ENCODE measurements at places on chromosomes 5 and 9.

DNA sequence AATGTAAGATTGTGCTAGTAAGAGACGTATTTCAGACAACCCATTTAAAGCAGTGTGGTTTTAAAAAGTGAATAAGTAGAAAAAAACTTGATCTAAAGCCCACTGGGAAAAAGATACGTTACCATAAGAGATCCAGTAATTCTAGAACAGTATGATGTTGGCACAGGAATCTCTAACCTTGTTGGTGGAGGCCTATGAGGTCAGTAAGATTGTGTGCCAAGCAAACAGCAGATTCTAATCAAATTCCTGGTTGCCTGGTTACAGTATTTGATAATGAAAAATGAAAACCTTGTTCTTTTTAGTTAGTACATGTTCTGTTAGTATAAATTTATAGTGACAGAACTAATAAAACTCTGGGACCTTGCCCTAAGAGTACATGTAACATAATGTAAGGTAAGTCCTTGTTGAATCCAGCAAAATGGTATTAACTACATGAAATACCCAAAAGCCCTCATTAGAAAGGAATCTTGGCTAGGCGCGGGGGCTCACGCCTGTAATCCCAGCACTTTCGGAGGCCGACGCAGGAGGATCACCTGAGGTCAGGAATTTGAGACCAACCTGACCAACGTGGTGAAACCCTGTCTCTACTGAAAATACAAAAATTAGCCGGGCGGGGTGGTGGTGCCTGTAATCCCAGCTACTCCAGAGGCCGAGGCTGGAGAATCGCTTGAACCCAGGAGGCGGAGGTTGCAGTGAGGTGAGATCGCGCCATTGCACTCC lies 33.2 kb upstream of the DMXL1 start:
- no peak for DNase-seq

DNA sequence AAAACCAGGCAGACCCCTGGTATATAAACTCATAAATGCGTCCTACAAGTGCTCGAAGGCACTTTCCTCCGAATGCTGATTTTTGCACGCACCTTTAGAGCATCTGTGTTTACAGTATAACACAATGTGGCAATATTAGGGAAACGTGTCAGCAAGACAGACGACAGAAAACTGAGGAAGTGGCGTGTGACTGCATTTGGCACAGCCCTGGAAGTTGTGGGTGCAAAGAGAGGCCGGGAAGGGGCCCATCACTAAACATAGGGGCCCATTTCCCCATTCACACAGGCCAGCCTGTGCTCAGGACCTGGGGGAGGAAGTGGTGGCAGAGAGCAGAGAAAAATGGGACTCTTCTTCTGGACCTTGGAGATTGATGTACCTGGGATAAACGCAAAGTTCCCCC lies 48.2 kb downstream of the RASGEF1C start:
- DNase-seq: no peak

DNA sequence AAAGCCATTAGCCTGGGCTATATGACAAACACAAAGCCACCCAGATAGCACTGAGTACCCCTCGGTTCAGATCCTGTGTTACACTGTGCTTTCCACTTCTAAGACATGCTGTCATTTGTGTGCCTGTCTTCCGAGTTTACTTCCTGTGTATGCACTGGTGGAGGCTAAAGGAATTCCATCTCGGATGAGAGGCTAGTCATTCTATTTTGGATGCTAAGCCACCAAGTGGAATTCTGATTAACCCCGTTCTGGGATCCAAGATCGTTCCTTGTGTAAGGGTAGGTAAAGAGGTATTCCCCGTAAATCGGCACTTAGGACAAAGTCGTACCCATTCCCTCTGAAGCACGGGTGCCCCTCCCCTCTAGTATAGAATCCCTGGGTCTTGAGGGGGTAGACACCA lies 8.7 kb downstream of the PROP1 start:
- no peak for DNase-seq

DNA sequence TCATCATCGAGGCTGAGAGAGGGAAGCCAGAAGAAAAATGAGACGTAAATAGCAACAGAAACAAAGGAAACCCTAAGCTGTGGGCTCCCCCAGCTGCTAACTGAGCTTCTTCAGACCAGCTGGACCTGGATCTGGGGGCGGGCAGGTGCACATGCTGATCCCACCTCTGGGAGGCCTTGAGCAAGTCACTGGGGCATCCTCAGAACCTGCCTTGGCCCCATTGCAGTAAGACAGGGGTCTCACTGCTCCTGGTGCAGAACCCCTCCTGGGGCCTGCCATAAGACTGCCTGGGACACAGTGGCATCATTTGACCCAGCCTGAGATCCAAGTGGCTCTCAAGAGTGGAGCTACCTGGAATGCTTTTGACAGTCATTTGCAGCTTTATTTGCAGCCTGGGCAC lies 77.4 kb downstream of the PHF2 start:
- DNase-seq: no peak

GRCh38 chr5:78958672-78959445 lies 26.3 kb downstream of the ARSB start:
- DNase-seq: no peak

DNA sequence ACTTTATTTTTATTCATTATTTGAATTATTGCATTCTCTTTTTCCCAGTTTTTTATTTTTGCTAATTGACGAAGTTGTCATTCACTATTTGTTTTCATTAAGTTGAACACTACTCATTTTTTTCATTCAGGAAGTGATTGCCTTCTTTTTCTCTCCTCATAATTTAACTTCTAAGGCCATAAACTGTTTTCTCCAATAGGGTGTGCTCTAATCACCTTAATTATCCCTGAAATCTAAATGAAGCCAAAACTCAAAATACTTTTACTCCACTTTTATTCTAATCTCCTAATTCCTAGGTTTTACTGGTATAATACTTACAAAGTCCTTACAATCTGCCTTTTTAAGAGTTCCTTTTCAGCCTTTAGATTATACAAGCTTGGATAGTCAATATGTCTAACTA lies 2.9 kb upstream of the OR13C2 start:
- DNase-seq: no peak

GRCh38 chr5:58115811-58116210 lies 344.1 kb downstream of the PLK2 start:
- DNase-seq: no peak

GRCh38 chr5:19577882-19578281 lies 410.1 kb downstream of the CDH18 start:
- DNase-seq: no peak

GRCh38 chr5:40217553-40217952 lies 462.2 kb upstream of the PTGER4 start:
- DNase-seq: no peak

GRCh38 chr9:90301277-90301653 lies 341.4 kb downstream of the DIRAS2 start:
- no peak for DNase-seq

GRCh38 chr9:32627394-32627954 lies 8.0 kb downstream of the TAF1L start:
- DNase-seq: no peak

GRCh38 chr5:61330341-61330844 lies 1.7 kb upstream of the ZSWIM6 start:
- no peak for DNase-seq

DNA sequence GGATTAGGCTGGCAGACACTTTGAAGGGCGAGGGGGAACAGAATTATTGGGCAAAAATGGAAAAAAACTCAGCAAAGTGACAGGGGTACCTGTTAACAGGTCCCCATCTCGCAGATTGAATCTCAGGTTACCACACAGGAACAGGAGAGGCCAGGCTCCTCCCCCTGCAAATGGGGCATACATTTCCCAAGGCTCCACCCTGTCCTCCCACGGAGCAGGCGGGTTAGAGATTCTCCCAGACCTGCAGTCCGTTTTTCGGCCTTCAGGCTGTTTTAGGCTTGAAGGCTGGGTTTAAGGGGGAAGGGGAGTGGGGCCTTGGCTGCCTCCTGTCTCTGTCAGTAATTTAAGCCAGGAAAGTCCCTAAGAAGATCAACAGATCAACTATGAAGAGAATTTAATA lies 42.7 kb downstream of the LRRC70 start:
- DNase-seq: no peak

GRCh38 chr9:91207729-91208418 lies 153.8 kb downstream of the AUH start:
- DNase-seq: no peak

DNA sequence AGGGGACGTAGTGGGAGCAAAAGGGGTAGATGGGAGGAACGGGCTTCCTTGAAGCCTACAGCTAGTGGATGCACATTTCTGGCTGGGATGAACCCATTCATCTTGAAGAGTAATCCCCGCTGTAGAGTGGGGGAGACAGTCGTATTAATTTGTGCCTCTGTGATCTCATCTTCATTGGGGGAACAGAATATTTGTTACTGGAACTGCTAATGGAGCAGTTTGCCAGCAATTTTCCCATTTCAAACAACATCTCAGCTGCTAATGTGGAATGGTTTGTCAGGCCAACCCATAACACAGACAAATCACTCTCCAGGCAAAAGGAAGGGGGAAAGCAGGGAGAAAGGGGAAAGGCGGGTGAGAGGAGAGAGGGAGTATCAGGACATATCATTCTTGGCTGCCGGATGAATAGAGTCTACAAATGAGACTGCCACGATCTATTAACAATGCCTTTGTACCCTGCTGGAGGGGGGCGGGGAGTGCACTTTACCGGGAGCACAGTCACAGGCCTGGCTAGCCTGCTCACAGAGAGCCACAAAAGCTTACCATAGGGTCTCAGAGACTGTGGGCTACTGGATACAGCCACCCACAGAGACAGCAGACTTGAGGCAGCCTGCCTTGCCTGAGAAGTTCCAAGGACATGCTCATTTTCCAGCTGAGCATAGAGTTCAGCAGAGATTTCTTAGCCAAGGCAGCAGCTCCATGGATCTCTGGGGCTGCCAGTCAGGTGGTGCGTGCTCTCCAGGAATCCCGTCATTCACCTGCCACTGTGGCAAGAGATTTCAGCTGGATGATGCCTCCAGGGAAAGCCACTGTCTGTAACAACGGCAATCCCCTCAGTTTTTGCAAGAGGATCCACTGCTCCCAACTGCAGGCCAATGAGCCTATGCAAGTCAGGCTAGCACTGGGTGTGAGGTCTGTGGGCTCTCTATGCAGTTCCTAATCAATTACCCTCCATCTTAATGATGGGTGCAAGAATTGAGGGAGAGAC lies 217.7 kb upstream of the PANK3 start:
- DNase-seq: no peak

GRCh38 chr5:151509231-151509630 lies 61.8 kb downstream of the SLC36A1 start:
- no peak for DNase-seq

GRCh38 chr9:83342731-83343130 lies 195.5 kb downstream of the FRMD3 start:
- DNase-seq: no peak

DNA sequence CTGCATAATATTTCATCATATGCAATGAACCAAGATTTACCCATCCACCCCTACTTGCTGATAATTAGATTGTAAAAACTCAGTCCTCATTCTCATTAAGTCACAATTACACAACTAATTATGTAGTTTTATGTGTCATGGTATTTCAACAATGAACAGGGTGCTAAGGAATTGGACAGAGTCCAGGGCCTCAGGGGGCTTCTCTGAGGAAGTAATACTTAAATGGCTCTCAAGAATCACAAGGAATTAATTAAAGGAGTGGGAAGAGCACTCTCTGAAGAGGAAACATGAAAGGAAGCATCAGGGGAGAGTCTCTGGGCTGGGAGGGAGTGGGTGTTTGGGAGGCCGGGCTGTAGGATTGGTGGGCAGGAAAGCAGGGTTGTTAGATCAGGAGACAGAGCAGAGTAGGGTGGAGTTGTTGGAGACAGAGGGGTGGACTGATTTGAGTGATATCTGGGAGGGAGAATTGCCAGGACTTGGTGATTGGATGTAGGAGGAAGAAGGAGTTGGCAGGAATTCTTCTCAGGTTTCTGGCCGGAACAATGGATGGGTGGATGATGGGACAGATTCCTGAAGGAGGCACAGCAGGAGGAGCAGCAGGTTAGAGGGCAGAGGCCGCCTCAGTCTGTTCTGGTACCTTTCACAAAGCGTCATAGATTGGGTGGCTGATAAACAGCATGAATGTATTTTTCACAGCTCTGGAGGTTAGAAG lies 23.0 kb upstream of the NSG2 start:
- no peak for DNase-seq

DNA sequence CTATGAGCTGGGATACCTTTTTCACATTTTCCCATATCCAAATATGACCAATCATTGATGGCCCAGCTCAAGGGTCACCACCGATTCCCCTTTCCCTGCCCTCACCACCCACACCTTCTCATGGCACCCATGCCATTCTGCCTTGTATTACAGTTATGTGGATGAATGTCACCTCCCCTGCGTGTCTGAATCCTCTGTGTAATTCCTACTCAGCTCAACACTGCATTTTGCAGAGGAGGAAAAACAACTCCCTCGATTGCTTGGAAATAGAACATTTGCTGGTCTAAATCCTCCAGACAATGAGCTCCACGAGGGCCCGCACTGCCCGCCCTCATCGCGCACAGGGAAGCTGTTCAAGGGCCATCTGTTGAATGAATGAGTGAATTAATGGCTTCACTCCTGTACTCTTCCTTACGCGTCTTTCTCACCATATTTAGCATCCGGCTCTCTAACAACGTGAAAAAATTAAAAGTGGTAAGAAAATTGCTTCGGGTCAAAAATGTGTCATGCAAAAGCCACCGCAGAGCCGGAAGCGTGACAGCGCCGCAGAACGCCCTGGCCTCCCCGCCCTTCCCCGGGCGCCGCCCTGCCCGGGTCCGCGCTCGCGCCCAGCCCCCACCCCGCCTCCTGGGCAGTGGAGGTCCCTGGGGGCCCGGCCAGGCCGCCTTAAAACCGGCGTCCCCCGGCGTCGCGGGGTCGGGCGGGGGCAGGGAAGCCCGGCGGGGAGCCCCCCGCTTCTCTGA lies 704 bp downstream of the SUSD1 start:
- DNase-seq: peak; percentile 87

DNA sequence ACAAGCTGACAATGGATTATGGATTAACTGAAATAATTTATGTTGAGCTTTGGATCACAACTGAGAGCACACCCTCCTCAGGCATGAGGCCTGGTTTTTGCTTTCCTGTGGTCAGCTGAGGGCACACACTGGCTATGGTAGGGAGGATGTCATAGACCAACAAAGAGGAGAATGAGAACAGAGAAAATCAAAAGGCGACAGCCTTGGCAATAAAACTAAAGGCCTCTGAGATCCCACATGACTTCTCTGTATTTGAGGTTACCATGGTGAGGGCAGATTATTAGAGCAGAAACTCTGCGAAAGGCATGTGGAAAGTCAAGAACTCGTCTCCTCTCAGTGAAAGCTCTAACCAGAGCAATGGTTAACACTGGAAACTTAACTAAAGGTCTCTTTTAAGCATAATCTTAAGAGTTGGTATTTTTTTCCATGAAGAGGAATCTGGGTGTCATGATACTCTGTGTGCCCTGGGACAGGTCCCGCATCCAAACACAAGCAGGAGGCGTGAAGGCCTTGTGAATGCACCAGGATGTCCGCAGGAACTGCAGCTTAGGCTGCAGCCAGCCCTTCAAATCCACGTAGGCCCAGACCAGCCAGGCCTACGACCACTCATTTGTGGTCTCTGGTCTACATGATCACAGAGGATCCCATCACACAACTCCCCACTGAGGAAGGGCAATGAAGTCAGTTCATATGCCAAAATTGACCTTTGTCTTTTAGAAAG lies 12.4 kb upstream of the MEIKIN start:
- no peak for DNase-seq

Measured in activated CD8-positive, alpha-beta memory T cell treated with anti-CD3 and anti-CD28 coated beads, Interleukin-2, amount 50 U/mL, for 48 hours (primary cell).